ENCODE measurements at places on chromosomes 5 and 9.

DNA sequence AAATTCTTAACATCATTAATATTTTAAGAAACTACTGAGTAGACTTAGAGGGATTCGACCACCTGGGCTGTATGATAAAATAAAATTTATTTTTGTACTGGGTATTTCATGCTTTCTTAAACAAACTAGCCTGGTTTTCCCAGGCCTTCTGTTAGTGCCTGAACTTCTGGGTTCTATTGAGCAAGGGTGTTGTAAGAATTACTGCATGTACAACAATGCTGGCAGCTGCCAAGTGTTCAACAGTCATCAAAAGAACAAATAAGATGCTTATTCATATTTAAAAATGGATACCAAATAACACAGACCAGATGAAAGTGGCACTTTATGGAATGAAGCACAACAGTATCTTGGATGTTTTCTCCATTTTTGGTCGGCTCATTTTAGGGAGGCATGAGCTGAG is 123.2 kb upstream of the FBXL7 start:
- DNase-seq = no peak

- DNase-seq = no peak
These were observed 68.9 kb upstream of the EFNA5 start for GRCh38 chr5:107739661-107740060.

GRCh38 chr9:7479300-7479699 is 320.3 kb downstream of the DMAC1 start:
- no peak for DNase-seq

DNA sequence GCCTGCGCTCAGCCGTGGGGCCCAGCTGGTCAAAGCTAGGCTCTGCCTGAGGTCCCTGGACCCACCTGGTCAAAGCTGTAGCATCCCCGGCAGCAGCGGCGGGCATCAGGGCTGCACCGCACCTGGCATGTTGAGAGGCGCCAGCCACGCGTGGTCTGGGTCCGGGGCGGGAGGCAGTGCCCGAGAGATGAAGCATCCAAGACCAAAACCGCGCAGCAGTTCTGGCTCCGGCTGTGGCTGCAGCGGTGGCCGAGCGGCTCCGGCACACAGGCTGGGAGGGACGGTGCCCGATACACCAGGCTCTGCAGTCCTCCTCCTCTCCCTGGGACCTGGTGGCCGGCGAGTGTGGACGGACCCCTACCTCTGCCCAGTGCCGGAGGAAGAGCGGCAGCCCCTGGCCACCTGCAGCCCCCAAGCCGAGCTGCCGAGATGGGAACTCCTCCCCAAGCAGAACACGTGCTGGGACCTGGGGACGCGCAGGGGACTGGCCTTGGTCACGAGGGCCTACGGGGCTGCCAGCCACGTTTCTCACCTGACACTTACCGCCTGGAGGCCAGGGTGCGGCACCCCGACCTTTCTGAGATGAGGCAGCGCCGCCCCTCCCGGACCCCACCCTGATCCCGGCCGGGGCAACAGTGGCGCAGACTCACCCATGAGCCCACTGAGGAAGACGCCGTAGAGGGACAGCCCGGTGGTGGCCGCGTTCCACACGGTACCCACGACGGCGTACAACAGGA is 33.0 kb downstream of the SLC9A3 start:
- no peak for DNase-seq

GRCh38 chr5:68318955-68319705 is 103.6 kb downstream of the PIK3R1 start:
- DNase-seq = no peak

- no peak for DNase-seq
These were observed 4.3 kb upstream of the AFAP1L1 start for GRCh38 chr5:149267241-149267973.

DNA sequence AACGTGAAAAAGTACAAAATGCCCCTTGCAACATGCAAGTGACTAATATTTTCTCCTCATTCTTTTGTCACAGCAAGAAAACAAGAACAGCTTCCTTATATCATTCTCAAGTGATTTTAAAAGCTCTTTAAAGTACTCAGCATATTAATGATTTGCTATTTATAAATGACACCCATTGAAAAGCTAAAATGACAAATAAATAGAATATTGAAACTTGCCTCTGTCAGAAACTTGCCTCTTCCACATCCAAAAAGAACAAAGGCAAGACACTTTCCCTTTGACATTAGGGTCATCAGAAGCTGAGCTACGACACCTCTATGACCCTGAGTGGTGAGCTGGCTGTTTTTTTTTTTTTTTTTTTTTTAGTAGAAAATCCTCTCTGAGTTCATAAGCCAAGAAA is 339.6 kb upstream of the ITGA1 start:
- DNase-seq = no peak

- no peak for DNase-seq
These were observed 18.0 kb upstream of the GNE start for GRCh38 chr9:36276254-36276653.

DNA sequence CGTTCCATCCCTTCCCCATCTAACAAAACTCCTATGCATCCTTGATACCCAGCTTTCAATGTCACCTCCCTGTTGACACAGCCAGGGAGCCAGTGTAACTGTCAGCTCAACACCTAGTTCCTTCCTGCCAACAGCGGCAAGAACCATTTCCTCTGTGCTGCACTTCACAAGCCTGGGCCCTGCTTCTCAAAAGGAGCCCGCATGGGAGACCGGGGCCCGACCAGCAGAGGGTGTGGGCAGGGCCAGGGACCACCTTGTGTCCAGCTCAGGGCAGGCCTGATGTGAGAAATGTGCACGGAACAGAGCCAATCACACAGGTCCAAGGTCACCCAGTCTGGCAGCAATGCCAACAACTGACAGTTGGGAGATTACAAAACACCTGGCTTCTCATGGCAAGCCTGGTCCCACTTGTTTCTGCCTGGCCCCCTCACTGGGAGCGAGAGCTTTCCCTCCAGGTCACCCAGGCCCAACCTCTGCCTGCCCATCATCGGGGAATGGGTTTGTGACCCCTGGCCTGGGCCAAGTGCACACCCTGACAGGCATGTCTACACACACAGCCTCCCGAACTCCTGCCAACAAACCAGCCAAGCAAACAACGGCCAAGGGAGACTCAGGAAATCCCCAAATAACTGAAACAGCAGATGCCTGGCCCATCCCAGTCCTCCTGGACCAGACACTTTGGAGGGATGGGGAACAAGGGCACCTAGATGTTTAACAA is 3.1 kb downstream of the RNF44 start:
- no peak for DNase-seq

- no peak for DNase-seq
These were observed 73.5 kb upstream of the TMEM215 start for GRCh38 chr9:32709871-32710270.

GRCh38 chr5:10501554-10502075 is 59.9 kb downstream of the ROPN1L start:
- DNase-seq = no peak

DNA sequence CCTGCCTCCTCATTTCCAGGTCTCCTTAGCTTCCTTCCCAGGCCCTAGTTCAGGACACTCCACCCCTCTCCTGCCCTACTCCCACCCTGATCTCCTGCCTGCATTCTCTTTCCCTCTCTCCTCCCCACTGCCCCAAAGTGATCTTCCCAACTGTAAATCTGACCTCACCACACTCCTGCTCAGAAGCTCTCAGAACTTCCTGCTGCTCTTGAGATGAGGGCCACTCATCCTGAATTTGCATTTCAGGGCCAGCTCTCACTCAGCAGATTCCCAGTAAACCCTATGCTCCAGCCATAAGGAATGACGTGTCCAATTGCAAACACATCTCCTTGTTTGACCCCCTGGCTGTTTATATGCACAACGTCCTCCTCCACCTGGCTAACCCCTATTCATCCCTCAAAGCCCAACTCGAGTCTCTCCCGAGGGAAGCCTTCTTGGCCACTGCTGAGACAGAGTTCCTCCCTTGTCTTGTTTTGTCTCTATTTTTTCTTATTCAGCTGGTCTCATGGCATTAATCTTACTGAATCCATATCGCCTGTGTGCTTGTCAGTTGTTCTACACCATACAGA is 95.0 kb downstream of the NSG2 start:
- no peak for DNase-seq

DNA sequence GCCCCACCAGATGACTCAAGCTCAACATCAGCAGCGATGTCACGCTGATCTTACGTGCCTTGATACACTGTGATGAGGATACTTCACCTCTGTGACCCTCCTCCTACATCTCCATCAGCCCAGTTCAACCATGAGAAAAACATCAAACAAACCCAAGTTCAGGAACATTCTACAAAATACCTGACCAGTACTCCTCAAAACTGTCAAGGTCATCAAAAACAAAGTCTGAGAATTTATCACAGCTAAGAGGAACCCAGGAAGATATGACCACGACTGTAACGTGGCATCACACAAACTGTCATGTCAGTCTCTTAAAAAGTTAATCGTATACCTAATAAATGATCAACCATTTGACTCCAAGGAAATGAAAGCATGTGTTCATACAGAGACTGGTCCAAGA is 90.8 kb downstream of the COL23A1 start:
- no peak for DNase-seq

DNA sequence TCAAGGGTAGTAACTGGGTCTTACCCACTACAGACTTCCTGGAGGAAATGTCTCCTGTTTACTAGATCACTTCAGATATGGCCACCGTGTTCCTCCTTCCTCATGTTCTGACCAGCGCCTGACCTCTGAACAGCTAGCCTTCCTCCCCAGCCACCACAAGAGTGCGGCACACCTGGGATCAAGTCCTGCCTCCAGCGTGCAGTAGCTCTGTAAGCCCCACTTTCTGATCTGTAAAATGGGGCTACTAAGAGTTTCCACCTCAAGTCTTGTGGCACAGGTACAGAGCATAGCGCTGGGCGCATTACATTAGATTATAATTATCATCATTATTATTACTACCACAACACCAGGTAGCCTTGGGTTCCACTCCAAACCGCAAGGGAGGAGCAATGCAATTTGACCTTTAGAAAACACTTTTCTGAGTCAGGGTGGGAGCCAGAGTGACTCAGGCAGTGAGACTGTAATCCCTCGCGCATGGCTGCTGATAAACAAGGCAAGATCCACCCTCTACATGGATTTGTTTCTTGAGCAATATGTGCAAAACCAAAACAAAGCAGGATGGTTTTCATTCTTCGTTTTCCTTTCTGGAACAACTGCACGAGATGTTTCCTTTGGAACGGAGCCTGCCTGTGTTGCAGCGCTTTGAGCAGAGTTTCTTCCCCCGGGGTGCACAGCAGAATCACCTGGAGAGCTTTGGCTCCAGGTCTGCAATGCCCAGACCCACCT is 65.0 kb upstream of the ANGPTL2 start:
- DNase-seq = peak; percentile 90

DNA sequence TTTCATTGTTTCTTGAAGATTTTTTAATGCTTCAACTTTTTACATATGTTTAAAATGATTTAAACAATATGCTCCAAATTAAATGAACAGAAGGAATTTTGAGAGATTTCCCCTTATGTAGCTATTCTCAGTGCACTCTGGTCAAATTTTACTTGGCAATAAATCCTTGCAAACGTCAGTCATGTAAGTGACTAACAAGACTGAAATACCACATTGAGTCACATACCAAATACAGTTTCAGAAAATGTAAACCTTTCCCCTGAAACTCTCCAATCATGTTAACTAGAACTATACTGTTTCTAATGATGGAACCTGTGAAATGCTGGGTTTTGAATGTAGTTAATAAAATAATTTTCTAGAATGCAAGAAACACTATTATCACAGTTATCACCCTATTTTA is 29.6 kb downstream of the SAR1B start:
- no peak for DNase-seq

GRCh38 chr9:125984461-125984860 is 237.3 kb downstream of the PBX3 start:
- DNase-seq = no peak

GRCh38 chr9:125655691-125656410 is 51.2 kb downstream of the MAPKAP1 start:
- no peak for DNase-seq

DNA sequence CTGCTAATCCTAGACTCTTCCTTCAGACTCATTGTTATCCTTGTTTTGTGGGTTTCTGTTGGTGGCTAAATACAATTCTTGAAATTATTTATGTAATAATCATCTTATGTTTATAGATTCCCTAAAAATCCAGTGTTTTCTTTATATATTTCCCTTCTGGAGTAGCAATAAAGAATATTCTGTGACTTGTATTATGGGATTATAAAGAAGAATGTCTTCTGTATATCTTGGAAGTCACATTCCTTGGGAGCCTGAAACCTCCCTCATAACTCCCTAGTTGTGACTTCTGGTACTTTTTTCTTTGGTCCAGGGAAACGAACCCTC is 356.1 kb downstream of the TMEM167A start:
- no peak for DNase-seq

GRCh38 chr5:148162038-148162437 is 6.3 kb upstream of the SPINK14 start:
- no peak for DNase-seq

DNA sequence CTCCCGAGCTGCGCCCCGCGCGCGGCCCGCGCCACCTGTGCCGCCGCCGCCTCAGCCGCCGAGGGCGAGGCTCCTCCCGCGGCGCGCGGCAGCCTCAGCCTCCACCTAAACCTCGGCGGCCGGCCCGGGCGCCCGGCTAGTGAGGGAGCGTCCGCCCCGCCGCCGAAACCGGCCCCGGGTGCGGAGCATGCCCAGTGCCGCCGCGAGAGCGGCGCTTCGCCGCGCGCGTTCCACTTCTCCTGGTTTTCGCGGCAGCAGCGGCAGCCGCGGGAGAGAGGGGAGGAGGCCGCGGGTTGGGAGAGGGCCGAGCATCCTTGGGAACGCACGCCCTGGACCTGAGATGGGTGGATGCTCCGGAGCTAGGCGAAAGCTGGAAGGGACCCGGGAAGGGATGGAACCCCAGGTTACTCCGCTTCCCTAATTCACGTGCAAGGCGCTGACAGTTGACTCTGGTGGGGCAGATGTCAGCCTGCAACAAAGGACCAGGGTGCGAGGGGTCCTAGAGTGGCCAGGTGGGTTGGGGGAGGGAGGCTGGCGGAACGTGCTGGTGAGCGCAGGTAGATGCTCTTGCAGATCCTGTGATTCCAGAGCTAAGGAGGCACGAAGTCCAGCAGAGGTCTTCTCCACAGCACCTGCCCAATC is at the start of gene CTNND2:
TSS of gene CTNND2 (minus strand) at position 182 of the 642 bp plus-strand sequence. CDS start 593 bp downstream, outside the sequence.
- no peak for DNase-seq

GRCh38 chr5:179211631-179212030 is 133.6 kb downstream of the ADAMTS2 start:
- no peak for DNase-seq

DNA sequence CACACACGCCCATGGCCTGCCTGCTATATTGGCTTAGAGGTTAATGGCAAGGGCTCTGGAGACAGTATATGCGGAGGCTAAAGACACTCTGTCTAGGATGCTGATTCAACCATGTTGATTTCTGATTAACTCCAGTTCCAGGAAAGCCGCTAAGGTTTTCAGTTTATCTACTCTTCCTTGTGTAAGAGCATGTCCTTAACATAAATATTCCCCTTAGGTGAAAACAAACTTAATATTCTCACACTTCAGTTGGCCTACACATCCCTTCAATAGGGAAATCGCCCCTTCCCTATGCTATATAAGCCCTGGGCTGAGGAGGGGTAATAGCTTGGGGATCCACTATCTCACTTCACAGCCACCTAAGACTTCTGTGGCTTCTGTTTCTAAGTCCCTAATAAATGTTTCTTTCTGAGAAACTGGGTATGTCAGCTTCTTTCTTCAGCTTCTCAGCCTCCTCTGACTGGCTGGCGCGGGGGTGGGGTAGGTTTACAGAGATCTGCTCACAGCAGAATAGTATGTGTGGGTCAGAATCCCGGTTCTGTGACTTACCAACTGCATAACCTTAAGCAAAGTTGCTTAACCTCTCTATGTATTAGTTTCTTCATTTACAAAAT is 4.3 kb upstream of the GPX3 start:
- no peak for DNase-seq

Data from non-pigmented ciliary epithelial cell (primary cell).